ENCODE measurements at places on chromosomes 5 and 9.

DNA sequence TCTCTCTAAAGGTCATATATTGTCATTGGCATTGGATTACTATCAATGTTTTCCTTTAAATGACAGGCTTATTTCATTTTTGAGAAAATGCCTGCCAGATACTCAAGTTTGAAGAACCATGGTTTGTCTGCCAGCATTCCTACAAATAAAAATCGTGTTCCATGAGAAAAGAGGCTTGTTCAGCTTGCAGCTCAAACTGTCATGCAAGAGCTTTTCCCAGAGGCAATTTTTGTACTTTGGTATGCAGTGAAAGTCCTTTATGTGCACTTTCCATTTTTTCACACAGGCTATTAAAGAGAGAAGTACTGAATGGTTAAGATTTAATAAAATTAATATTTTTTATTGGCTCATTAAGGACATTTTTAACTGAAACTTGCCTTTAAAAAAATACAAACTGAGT, 110.4 kb downstream of the FBXO4 start:
- DNase-seq: no peak

DNA sequence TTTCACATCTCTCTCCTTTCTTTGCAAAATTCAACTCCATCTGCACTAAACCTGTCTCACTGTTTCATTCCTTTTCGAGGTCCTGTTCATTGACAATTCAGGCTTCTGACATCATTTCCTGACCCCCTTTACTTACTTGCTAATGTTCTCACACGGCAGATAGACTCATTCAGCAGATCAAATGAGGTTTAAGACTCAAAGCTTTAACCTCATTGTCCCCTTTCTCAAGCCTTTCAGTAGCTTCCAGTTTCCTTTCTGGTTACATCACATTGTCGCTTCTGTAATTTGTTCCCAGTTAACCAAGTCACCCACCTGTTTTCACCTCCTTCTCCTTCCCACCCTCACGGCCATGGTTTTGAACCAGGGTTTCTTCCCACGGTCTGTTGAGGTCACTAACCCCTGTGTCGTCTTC, 143.4 kb upstream of the OTULINL start:
- no peak for DNase-seq

GRCh38 chr9:13814647-13815400, 499.1 kb downstream of the NFIB start:
- no peak for DNase-seq

GRCh38 chr5:73420666-73421065, 27.9 kb downstream of the FOXD1 start:
- no peak for DNase-seq

DNA sequence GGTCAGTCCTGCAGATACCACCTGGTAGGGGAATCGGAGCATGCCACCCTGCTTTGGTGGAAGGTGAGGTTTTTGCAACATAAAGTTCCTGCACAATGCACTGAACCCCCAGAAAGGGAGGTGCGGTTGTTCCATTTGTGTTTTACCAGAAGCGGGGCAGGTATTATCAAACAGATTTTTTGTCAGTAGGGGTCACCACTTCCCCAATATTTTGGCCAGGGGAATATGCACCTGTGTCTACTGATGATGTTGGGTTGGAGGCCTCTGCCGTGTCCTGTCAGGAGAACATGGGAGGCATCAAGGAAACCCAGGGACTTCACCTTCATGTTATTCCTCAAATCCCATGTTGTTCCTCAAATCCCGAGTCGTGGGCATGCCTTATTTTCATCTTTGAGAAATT, 438.7 kb downstream of the NTRK2 start:
- no peak for DNase-seq

DNA sequence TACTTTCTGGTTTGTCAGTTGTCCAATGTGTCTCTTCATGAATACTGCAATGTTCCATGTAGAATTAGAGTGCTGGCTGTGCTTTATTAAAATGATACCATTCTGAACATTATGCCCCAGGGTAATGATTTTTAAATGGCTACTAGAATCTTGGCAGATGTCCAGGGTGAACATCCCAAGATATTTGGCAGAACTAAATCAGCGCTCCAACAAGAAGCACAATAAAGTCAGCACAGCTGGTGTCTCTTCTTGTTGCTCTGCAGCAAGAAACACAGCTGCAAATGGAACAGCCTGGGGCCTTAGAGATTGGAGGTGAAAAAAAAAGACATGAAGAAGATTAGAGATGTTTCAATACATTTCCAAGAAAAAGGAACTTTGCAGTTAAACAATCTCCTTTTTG, 248.3 kb downstream of the CDH18 start:
- no peak for DNase-seq

- DNase-seq: no peak
These were observed 10.6 kb upstream of the SAP30L start for GRCh38 chr5:154435226-154435625.

DNA sequence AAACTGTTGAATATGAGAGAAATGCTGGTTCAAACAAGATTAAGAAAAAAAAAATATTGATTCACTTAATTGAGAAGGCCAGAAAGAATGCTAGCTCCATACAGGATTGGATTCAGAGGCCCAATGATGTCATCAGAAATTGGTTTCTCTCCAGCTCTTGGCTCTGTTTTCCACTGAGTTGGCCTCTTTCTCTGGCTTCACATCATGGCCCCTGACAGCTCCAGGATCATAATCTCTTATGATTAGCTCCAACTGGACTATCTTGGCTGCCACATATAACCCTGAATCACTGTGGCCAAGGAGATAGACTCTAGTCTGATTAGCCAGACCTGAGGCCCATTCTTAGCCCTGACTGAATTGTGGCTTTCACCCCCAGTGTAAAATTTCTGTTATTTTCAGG, 244.7 kb upstream of the GRAMD2B start:
- DNase-seq: no peak
